ENCODE measurements at places on chromosomes 12 and 14.

DNA sequence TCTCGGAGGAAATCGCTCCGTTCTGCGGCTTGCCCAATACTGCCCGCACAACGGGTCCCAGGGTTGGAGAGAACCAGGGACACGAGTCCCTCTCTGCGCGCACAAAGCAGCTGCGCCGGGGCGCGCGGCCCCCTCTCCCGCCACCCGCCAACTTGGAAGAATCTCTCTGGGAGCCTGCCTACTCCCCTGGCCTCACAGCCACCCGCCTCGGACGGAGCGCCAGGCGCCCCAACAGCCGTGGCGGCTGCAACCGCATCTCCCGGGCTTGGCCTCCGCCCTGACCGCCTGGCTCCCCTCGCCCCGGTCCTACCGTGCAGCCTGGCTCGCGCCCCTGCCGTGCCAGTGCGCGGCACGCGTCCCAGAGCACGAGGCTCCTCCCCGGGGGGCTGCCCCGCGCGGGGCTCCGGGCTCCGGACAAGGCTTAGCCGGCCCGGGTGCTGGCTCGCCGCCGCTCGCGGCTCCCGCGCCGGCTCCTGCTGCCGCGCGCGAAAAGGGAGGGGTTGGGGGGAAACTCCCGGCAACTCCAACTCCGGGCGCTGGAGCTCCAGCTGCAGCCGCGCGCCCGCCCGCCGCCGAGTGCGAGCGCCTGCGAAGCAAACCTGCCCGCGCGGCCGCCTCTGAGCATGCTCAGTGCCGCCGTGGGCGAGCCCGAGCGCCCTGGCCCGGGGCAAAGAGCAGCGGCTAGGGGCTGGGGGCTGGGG is at the start of gene STXBP6:
TSS of gene STXBP6 (minus strand) at position 580 of the 701 bp plus-strand sequence. CDS start 75,329 bp downstream, outside the sequence.
- no peak for DNase-seq

GRCh38 chr14:36818246-36818645 is 156.6 kb downstream of the PAX9 start:
- no peak for DNase-seq

DNA sequence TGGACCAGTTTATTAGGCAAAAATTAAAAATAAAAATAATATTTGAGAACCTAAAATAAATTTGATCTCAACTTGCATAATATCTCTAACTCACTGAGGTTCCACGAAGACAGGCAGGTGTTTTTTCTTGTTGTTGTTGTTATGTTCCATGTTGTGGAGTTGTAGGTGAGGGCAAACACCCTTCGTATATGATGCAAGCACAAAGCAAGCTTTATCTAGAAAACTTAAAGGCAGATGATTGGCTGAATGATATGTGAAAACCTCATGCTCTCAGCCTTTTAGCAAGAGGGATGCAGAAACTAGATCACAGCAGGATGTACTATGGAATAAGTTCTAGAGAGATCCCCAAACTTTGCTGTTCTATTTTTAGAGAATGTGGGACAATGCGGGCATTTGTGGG is 502.7 kb downstream of the ETNK1 start:
- DNase-seq = no peak

DNA sequence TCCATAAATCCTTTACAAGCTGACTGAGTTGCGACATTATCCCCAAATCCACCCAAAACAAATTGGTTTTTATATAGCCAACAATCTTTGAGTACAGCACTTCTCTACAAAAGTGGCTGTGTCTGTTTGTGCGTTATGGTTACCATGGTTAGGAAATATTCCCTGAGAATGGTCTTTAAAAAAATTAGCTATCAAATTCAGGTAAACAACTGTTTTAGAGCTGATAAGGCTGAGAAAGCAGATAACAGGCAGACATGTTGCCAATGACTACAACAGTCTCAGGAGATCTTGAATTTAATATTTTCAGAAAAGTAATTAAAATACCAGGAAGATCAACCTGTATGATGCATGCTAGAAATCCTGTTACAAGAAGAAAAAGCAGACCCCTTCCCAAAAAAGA is 248.0 kb downstream of the RASSF9 start:
- DNase-seq = no peak

GRCh38 chr12:23534196-23534595 is 415.3 kb downstream of the SOX5 start:
- no peak for DNase-seq

DNA sequence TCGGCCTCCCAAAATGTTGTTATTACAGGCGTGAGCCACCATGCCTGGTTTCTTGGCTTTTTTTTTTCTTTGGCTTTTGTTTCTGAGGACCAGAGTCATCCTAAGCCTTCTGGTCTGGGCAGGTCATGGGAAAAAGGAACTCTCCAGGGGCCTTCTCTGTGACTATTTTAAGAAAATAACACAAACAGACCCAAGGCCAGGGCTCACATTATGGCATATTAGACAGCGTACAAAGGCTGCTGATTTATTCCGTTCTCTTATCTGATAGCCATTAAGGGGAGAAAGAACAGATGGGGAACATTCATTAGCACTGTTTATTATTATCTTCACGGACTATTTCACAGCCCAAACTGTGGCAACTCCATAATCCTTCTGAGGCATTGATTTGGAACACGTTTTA is 28.8 kb upstream of the MANSC4 start:
- DNase-seq = no peak

- no peak for DNase-seq
Observed at GRCh38 chr12:68866950-68867349, 59.0 kb downstream of the MDM2 start.

DNA sequence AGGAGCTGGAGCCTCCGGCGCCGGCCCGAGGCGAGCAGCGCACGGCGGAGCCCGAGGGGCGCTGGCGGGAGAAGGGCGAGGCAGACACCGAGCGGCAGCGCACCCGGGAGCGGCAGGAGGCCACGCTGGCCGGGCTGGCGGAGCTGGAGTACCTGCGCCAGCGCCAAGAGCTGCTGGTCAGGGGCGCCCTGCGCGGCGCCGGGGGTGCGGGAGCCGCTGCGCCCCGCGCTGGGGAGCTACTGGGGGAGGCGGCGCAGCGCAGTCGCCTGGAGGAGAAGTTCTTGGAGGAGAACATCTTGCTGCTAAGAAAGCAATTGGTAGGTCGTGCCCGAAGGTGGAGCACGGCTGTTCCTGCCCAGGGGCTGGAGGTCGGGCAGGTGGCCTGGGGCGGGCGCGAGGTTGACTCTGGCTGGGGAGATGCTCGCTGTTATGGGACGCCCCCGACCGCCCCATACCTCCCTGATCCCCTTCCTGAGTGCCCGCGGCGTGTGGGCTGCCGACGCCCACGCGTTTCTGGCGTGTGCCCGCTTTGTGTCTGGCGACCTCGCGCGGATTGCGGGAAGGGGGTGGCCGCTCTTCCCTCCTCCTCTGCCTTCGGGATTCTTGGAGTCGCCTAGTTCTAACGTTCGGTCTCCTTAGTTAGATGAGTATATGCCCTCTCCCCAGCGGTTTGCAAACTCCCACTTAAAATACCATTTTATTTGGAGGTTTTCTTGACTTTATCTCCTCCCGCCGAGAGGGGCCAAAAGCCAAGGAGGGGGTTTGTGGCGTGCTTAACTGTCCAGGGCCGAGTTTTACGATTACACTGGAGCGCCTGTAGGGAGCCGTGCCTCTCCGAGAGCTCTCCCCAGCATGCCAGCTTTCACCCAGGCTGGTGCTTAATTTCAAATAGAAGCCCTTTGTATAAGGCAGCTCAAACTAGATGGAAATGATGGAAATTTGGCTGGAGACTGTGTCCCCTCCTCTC is 752 bp downstream of the DACT1 start:
- DNase-seq = no peak

- DNase-seq = peak; percentile 28
Observed at GRCh38 chr14:93115821-93116675, at the start of gene ITPK1. TSS of gene ITPK1 (minus strand) at chr14:93115925. CDS start at chr14:93115163, 762 bp downstream.

- no peak for DNase-seq
Observed at GRCh38 chr12:129984106-129984505, 80.3 kb upstream of the TMEM132D start.

- DNase-seq = no peak
Observed at GRCh38 chr12:82694970-82695369, 8.3 kb downstream of the TMTC2 start.

GRCh38 chr14:68229423-68230100 is 410.0 kb downstream of the RAD51B start:
- no peak for DNase-seq

DNA sequence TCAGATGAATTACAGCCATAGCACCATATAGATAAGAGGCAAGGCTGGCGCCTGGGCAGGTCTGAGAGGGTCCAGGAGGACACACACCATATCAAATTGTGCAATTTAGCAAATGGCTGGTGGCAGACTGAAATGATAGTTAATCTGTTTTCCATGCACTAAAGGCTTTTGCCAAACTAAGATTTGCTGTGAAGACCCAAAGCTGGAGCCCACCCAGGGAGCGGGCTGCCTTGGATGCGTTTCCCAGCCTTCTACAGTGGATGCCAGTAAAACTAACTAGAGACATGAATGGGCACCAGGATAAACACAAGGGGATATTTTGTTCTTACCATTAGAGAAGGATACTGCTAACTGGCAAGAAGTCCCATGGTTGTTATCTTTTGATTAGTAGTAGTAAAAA is 475.1 kb downstream of the DPF3 start:
- no peak for DNase-seq

DNA sequence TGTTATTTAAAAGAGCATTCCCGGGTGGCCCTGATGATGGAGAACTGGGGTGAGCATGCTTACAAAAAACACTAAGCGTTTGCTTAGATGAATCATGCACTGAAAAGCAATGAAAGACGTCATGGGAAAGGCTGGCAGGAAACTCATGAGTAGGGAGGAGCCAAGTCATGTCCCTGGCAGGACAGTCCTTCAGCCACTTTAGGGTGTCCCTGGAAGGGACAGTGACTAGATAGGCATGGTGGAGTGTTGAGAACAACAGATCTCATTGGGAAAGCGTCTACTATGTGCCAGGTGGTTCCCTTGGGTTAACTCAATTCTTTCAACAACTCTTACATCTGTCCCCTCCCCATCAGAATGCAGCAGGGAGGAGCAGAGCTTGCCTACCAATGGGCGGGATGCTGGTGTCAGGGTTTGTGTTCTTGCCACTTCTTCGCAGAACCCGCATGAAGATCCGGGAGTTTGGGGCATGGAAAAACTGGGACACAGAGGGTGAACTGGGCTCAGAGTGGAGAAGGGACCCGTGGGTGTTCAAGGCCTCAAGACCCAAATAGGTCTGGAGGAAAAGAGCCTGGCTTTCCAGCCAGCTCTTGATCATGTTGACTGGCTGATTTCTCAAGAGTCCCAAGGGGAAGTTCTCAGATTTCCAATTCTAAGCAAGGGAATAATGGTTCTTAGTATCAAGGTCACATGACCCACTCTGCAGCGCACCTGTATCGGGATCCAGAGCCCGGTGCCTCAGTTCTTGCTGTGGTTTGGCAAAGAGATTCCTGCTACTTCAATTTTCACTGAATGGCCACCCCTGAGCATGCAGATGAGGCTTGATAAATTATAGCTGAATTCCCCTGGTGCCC is 653.9 kb upstream of the TBX3 start:
- DNase-seq = no peak

DNA sequence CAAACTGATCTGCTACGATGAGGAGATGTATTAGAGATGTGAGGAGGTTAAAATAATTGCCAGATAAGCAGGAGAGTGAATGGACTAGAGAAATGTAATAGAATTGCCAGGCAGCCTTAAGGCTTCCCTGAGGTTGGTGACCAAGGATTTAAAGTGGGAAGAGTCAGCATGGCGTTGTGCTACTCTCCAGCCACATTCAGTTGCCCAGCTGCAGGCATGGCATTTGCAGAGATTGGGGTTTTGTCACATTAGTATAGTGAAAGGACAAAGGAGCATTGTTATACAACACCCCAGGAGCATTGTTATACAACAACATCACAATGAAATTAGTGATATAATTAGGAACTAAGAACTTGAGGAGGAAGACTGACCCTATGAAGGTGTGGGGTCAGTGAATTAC is 31.7 kb downstream of the MARK3 start:
- DNase-seq = no peak

- no peak for DNase-seq
Observed at GRCh38 chr12:106025129-106025528, 113.6 kb downstream of the NUAK1 start.

DNA sequence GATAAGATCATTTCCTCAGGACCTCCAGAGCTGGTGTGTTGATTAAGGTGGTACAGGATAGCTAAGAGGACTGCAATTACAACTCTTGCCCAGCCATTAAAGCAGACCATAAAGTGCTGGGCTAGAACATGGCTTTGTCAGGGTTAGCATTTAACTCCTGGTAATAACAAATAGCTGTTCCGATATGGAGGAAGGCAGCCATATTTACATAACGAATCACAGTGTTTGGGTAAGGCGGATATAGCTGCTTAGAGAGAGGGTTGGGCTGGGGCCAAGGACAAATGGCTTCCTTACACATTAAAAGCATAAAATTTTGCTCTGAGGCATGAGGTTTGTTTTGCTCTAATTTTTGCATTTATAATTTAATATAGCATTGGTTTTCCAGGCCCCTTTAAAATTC is 297.7 kb upstream of the DDHD1 start:
- no peak for DNase-seq

DNA sequence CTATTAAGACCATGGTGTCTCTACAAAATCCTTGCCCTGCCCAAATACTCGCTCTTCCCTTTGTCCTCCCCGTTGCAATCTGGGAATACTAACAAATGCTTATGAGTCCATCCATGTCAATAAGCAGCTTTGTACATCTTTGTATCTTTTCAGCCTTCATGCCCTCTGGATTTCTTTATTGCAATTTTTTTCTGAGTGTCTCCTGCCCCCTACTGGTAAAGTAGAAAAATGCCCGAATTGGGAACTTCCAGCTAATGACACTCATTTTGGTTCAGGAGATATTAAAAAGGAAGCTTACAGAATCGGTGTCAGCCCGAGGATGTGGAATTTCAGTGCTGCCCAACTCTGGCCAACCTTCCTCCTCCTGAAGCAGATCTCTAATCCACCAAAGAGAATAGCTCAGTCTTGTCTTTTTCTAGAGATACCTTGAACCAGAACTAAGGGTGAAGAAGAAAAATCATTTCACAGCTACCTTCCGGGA is 46.0 kb downstream of the SH2B3 start:
- no peak for DNase-seq

GRCh38 chr12:71935594-71935993 is 3.1 kb upstream of the TPH2 start:
- no peak for DNase-seq

GRCh38 chr14:75673345-75674035 is 12.4 kb downstream of the TTLL5 start:
- DNase-seq = no peak

- no peak for DNase-seq
Observed at GRCh38 chr14:88233915-88234314, 89.2 kb downstream of the KCNK10 start.

- no peak for DNase-seq
Observed at GRCh38 chr14:25406818-25407217, 356.9 kb upstream of the STXBP6 start.

DNA sequence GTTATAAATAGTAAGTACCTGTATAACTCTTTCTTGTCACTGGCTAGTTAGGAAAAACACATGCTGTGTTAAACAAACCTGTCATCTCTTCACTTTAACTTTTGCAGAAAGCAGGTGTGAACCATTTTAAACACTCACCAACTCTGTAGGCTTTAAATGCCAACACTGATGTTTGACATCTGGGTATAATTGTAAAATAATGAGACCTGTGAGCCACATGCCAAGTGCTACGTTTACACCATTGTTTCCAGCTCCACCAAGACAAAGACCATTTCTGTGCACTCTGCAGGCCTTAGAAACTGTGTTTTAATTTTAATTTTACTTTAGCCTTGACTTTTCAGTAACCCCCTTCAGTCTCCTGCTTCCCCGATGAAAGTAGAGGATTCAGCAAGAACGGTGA is 11.0 kb downstream of the TPH2 start:
- no peak for DNase-seq
